ENCODE measurements at places on chromosomes 6 and 20.

DNA sequence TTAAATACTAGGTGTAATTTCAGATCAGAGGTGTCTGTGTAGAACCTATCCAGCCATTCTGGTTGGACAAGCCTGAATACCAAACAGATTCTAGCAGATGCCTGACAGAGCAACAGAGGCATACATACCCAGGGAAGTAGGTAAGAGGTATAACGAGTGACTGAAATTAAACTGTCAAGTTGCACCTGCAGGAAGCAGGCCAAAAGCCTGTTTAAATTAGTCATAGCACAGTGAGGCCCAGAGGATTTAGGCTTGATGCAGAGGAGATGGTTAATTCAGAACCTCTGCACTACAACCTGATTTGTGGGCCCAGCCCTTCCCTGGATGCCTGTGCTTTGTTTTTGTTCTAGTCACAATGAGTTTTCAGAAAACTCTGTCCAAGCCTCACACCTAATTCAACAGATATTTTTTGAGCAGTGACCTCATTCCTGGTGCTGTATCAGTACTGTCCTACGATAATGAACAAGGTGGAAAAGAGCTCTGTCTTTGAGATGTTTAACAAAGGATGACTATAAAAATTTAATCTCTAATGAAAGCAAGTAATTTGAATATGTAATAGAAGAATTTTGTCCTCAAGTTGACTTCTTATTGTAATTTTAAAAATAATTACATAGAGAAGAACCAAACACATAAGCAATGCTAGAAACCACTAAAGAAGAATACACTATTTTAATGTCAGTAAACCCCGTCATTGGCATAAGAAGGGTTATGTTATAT is 31.7 kb downstream of the C6orf58 start:
- no peak for DNase-seq

GRCh38 chr6:66897576-66897975 is 1190.5 kb upstream of the EYS start:
- DNase-seq = peak; percentile 26

DNA sequence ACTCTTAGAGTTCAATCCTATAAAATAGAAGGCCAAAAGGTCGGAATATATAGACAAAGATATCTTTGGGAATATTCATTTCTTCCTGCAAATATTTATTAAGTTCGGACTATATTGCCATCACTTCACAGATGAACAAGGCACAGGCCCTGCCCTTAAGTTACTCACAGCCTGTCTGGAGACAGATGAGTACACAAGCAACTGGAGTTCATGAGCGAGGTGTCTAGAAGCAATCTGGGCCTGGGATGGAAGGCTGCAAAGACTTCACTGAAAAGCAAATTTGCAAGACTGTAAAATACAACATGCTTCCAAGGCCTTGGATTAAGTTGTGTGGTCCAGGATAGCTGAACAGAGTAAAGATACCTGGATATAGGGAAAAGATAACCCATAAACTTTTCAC is 56.7 kb upstream of the CEP85L start:
- DNase-seq = no peak

GRCh38 chr6:39137245-39137644 is 22.3 kb upstream of the SAYSD1 start:
- no peak for DNase-seq

DNA sequence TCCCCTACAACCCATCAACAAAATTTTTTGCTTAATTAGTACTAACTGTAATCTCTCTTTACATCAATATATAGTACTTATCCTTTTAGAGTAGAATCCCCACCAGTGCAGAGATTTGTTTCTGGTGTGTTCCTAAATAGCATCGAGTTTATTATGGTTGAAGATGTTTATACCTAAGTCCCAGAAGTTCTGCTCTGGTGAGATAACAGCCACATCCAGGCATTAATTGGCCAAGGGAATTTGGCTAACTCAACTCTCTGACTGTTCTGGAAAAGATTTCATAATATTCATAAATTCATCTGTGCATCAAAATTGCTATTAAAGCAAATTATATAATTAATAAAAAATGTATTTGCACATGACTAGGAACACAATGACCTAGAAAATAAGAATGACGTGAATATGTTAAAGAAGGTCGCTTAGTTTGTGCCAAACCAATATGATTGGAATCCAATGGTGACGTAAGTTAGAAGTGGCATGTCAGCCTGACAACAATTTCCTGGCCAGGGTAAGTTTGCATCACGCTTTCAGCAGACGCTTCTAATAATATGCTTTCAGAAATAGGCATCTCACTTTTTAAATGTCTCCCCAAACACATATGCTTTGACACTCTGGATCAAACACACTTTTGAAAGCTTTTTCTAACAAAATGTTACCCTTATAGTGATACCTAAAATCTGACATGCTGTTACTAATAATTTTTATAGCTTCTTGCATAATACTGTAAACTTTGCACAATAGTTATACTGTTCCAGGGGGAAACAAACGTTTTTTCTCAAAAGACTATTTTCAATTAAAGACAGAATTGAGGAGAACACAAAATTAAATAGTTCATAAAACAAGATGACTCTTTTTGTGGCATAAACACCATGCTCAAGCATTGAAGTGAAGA is 236.7 kb downstream of the TENT5A start:
- no peak for DNase-seq

DNA sequence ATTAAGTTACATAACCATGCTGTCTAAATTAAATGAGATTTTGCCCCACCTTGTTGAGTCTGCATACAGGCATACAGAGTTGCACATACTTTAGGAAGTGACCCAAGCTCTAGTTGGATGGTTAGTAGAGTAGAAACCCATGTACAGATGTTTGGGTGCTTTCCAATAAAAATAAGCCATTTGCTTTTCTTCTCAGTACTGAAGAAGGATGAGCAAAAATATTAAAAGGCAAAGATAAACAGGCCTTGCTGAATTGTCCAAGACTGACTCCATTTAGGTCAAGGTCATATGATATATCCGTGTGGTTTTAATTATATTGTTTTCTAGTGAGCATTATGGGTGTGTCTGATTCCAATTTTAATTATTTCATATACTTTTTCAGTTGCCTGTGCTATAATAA is 589.4 kb downstream of the RFPL4B start:
- no peak for DNase-seq

DNA sequence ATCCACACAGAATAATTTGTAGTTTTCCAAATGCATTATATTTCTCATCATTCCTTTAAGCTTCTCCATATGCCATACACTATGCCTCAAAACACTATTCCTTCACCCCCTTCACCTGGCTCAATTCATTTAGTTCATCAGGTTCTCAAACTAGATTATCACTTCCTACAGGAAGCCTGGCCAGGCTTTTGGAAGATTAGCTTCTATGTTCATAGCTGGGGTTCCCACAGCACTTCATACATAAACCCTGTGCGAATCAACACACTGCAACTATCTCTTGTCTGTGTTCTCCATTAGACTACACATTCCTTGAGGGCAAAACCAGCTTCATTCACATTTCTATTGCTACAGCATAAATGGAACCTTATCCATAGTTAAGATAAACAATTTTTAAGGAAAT is 40.5 kb upstream of the PLN start:
- DNase-seq = no peak

DNA sequence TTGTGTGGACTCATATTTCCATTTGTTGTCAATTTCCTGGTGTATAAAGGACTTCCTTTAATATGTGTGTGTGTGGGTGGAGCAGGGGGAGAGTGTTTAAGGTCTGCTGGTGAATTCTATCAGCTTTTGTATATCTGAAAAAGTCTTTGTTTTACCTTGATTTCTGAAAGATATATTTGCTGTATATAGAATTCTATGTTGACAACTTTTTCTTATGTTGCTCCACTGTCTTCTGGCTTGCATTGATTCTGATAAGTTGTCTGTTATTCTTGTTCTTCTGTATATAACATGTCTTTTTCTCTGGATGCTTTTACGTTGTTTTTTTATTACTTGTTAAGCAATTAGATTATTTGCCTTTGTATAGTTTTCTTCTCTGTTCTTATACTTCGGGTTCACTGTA is 90.0 kb upstream of the CEP162 start:
- DNase-seq = no peak

- no peak for DNase-seq
These were observed 63.7 kb downstream of the PXDC1 start for GRCh38 chr6:3687847-3688246.

DNA sequence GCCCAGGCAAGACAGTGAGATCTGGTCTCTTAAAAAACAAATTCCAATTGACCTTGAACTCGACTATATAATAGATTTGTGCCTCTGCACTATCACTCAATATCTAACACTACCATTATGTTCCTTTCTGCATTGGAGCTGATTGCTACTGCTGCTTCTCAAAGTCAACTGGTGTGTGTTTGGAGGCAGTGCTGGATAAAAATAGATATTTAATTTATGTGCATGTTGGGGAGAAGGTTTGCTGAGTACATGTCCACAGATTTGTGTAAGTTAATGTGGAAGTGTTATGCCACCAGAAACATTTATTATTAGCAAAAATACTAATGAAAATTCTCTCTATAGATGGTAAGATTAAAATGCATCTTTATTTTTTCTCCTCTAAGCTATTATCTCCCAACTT is 39.5 kb downstream of the ATP9A start:
- no peak for DNase-seq

DNA sequence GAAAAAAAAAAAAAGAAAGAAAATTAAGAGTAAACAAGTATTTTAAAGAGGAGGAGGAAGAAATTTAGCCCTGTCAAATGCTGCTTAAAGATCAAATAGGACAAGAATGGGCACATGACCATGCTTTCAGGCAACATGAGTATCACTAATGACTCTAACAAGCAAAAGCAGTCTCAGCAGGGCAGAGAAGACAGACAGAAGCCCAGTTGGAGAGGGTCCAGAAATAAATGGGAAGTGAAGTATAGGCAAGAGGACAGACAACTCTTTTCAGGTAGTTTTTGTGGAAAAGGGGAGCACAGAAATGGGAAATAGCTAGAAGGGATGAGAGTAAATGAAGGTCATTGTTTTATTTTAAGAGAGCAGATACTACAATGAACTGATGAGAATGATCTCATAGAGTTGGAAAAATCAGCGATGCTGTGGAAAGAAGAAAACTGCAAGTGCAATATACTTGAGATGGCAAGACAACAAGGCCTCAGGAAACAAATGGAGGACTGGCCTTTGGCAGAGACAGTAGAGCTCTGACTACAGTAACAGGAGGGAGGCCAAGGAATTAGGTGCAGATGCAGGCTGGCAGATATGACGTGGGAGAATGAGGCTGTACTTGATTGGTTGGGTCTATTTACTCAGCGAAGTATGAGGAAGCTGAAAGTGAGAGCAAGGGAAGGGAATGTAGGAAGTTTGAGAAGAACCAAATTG is 40.3 kb downstream of the KIF6 start:
- no peak for DNase-seq
